ENCODE measurements at places on chromosomes 6 and 20.

- DNase-seq, result no peak
These were observed 119.0 kb downstream of the ALDH8A1 start for GRCh38 chr6:134830940-134831339.

DNA sequence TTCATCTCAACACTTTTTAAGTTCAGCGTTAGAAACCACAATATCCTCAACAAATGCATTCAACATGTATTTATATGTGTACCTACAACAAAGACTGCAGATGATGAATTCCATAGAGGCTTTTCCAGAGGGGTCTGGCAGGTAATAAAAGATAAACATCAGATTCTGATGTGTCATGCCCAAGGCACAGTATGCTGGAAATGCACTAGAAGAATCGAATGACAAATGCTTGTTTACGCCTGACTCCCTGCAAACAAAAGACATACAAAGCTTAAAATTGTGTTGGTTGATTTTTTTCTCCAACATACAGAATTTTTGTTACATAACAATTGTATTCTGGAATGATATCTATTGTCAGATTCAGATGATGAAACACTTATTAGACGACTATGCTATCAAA is at the start of gene LGSN:
Gene LGSN, minus strand, starts transcription at position 45 of the 400 bp plus-strand sequence. Its CDS starts 40 bp downstream, at position 5.
- no peak for DNase-seq

GRCh38 chr6:10112871-10113549 is 301.9 kb downstream of the TFAP2A start:
- DNase-seq, result no peak

DNA sequence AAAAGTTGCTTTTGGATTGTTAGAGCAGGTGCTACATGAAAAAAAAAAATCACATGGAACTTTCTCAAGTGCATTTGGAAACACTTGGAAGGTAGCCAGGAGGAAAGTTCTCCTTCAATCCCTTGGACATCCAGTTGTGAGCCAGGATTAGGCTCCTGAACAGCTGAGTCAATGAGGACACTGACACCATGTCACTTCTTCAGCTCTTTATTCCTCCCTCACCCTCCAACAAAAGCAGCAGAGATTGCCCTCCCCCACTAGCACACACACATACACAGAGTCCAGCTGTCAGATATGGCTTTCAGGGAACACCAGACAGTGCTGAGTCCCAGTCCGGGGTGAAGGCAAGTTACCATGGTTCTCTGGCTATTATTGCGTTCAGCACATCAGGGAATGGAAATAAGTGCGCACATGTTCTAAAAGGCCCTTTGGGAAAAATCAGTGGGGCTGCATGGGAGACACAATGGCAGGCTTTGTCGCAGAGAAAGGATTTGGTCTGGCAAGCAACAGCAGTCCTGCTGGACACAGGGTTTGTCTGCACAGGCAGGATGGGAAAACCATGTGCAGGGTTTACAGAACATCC is 124.7 kb upstream of the MARCKS start:
- no peak for DNase-seq

DNA sequence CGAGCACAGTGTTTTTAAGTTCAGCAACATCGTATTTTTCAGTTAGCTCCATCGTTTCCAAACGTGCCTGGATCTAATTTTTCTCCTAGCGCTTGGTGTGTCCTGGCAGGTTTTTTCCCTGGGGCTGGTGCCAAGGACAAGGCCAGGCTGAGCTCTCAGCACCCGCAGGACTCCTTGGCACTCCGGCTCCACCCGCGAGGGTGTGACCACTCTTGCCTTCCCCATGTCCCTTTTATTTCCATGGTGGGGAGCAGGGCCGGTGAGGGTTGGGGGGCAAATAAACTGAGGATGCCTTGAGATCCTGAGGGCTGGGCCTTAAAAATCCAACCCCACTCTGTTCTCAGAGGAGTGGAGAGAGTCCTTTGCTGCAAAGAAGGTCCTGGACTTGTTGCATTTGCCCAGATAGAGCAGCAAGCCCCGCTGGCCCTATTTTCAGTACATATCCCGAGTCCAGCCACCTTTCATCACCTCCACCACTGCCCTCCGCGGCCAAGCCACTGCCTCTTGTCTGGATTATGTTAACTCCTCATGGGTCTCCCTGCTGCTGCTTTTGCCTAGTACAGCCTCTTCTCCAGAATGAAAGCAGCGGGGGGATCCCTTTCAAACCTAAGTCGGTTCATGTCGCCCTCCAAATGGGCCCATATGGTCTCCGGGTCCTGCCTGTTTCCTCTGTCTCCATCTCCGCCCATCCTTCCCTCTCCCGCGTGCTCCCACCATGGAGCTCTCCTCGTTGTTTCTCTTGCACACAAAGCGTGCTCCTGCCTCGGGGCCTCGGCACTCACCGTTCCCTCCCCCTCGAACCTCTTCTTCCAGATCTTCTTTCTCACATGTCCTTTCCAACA is 4.5 kb upstream of the RAB44 start:
- DNase-seq, result no peak

- peak; percentile 56 for DNase-seq
These were observed 402 bp downstream of the ZBTB12 start for GRCh38 chr6:31901415-31901952.

- no peak for DNase-seq
These were observed 9.8 kb downstream of the RAET1E start for GRCh38 chr6:149888093-149888492.

- DNase-seq, result no peak
These were observed 250.1 kb downstream of the ATXN1 start for GRCh38 chr6:16511040-16511660.

DNA sequence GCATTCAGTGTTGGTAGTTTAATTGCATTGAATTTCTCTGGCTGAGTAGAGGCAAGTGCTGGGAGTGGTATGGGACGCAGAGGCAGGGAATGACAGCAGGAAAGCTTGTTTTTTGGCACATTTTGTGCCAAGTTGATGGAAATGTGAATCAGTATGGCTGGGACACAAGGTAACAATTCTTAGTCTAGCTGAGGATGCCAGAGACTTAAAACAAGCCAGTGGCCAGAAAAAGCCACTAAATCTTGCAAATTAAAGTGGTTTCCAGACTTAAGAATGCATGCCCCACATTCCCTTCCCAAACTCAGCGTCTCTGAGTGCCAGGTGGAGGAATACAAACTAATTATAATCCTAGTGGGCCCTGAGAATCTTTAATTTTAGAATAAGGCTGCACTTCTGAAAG is 35.9 kb downstream of the PPARD start:
- no peak for DNase-seq

- DNase-seq, result no peak
These were observed 35.6 kb upstream of the SLCO4A1 start for GRCh38 chr20:62606551-62607201.

GRCh38 chr20:21821358-21821757 is 115.9 kb downstream of the PAX1 start:
- no peak for DNase-seq

- DNase-seq, result no peak
These were observed 162.0 kb upstream of the EPHA7 start for GRCh38 chr6:93581371-93581770.

GRCh38 chr20:5544175-5544574 is 206.0 kb upstream of the SHLD1 start:
- no peak for DNase-seq

DNA sequence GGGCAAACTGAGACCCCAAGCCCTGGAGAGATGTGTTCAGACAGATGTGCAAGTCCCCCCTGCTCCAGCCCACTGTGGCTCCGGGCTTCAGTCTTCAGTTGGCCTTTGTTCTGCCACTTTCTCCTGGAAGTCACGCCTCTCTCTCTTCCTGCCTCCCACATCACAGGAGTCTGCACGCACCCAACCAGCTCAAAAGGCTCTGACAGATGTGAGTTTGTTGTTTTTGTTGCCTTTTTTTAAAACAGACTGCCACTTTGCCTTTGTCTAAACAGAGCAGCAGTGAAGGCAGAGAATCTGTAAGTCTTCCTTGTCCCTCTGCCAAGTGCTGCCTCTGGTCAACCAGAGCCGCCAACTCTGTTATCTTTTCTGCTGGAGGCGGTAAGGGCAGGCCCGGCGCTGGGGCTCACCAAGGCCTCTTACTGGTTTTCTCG is 149.7 kb downstream of the TFAP2C start:
- no peak for DNase-seq

- DNase-seq, result no peak
These were observed 102.1 kb downstream of the FLRT3 start for GRCh38 chr20:14235355-14235754.

DNA sequence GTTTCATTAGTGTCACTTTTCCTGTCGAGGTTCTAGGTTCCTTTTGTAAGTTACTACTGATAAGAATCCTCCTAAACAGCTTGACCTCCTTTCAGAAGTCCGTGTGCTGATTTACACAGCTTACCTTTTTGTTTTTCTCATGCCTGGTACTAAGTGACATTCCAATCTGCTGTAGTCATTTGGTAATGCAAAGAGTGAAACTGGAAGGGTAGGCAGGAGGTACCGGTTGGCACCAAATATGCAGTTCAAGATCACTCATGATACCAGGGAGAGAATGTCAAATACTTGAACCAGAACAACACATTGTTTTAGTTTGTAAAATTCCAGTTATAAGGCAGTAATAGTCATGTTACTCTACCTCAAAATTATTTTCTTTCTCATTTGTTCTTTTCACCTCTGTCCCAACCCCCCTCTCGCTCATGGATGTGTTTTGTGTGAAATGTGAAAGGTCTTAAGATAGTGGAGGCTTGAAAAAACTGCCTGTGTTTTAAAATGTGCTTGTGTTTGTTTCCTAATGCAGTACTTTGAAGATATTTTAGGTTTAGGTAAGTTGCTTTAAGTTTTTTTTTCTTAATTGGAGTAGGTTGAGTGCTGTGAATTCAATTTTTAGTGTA is 23.2 kb downstream of the AFDN start:
- no peak for DNase-seq

GRCh38 chr6:22471132-22471690 is 98.2 kb upstream of the HDGFL1 start:
- DNase-seq, result no peak

- DNase-seq, result no peak
These were observed 10.6 kb downstream of the MTCH1 start for GRCh38 chr6:36975231-36976006.

DNA sequence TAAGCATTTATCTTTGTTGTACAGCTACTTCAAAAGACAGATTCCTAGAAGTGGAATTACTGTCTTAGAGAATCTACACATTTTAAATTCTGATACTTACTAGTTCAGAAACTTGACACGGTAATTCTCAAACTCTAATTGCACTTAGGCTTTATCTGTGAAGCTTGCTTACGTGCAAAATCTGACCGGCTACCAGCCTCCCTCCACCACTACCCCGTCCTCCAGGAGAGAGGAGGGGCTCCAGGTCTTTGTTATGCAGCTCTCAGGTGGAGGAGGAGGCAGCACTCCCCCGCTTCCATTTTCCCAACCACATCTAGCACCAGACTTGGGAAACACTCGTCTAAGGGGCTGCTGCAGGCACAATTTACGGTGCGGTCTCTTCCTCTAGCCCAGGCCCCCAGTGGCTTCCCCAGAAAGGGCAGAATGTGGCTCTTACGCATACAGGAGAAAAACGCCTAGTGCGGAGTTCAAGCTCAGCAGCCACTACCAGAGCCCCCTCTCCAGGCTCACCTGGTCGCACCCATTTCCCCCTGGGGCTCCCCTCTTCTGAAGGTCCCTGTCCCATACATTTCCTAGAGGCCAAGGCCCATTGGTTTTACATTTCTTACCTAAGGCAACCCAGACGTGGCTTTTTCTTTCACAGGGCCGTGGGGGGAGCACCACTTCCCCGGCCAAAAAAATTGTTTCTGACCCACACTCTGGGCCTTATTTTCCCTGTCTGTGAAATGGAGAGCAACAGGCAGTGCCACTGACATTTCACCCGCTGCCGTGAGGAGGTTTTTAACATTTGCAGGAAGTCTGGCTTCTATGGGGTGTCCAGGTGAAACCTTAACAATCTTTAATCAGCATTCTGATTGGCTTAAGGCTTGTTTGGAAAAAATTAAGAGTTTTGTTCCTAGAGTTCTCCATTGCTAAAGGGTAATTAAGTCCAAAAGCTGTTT is 1.6 kb upstream of the TGIF2 start:
- DNase-seq, result no peak
